ENCODE measurements at places on chromosomes 3 and 15.

DNA sequence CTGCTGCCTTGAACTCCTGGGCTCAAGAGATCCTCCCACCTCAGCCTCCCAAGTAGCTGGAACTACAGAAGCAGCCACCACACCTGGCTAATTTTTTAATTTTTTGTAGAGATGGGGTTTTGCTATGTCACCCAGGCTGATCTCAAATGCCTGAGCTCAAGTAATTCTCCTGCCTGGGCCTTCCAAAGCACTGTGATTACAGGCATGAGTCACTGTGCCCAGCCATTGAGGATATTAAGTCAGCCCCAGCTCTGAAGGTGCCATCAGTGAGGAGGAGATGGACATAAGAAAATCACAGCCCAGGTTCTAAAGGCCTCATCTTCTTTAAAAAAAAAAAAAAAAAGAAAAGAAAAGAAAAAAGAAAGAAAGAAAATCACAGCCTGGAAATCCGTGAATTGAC, 26.6 kb upstream of the PSTPIP1 start:
- DNase-seq = no peak

- DNase-seq = no peak
Measured at GRCh38 chr15:89948796-89949195, 36.0 kb upstream of the ARPIN start.

DNA sequence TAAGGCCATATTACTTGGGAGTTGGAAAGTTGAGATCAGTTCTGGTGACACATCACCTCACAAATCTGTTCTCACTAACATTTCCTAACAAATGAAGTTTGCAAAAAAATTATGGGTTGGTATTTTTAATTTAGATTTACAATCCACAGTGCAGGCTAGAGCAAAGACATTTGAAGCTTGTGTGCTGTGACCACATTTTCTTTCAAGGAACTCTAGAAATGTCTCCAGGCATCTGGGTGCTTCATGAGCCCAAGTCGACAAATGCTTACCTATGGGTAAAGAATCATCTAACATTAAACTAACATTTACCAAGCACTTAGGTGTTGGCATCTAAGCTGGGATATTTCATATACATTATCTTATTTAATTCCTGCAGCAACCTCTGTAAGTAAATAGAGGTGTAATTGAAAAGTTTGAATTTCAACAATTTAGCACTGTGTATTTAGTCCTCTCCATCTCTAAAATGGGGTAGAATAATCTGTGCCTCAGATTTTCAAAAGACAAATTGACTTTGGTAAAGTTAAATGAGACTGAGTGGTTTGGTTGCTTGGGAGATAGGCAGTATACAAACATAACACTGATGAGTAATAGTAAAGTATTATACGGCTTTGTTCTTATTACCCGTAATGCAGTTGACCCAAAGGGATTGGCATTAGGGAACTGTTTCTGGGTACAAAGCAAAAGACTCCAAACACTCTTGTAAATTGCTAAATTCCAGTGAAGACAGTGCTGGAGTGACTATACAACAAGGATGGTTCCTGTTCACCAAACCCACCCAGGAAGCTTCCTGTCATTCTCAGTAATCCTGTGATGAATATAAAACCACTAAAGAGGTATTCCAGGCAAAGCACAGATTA, 162.5 kb downstream of the TPRG1 start:
- no peak for DNase-seq

GRCh38 chr3:4825436-4826236, 153.6 kb upstream of the BHLHE40 start:
- DNase-seq = no peak

GRCh38 chr3:187698499-187699399, 3.6 kb downstream of the RTP2 start:
- DNase-seq = peak; percentile 17

- DNase-seq = no peak
Measured at GRCh38 chr3:157841029-157841428, 265.2 kb downstream of the SHOX2 start.

- no peak for DNase-seq
Measured at GRCh38 chr15:39784638-39785037, 2.0 kb upstream of the FSIP1 start.

DNA sequence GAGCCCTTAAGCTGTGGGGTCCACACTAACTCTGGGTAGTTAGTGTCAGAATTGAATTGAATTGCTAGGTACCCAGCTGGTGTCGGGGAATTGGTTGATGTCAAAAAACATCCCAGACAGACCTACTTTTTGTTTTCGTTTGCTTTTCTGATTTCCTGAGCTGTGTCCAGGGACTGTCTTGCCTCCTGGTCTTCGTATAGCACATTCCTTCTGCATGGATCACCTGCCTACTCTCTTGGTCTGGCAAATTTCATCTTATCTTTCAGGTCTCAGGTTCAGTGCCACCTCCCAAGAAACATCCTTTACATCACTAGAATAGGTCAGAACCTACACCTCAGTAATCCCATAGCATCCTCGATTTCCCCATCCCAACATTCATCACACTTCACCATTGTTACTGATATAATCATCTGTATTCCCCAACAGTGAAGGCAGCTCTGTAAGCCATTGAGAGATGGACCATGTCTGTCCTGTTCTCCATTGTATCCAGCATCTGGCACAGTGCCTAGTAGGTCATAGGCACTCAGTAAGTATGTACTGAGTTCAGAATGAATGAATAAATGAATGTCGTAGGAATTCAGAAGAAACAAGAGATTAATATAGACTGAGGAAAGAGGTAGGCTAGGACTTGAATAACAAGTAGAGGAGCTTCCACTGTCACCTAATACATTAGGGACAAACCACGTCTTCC, 81.2 kb downstream of the ANP32A start:
- DNase-seq = no peak

- no peak for DNase-seq
Measured at GRCh38 chr15:94387849-94388441, 156.6 kb downstream of the MCTP2 start.

DNA sequence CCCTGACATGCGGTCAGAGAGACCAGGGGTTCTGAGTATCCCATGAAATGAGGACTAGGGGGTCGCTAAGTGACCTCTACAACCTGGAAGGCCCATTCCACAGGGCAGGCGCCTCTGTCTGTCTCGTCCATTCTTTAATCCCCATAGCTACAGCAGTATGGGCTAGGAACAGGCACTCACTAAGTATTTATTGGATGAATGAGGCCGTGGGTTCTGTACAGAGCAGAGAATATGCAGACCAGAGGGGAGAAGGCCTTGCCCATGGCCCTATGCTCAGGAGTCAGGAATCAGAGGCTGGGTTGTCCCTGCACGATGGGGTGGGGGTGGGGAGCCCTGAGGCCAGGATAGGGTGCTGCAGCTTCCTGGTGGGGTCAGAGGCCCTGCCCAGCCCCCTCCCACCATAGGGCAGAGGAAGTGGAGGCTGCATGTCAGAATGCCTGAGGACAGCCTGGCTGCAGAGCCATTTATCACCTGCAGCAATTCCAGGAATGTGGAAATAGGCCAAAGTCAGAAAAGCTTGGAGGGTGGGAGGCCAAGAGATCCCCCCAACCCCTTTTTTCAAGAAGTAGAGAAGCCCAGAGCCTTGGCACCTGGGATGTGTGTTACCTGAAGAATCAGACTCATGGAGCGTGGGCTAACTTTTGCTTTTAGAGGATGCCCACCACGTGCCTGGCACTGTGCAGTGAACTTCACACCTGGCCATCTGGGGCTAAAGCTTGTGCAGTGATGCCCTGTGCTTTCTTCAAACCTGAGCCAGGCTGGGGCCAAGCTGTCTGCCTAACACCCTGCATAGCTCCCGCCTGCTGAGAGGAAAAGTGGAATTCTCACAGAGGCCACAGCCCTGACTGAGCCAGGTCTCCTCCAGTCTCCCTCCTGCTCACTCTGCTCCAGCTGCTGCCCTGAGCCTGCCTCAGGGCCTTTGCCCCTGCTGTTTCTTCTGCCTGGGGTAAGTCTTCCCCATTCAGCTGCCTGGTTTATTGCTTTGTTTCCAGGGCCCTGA, 109.4 kb downstream of the WNT7A start:
- DNase-seq = no peak

- no peak for DNase-seq
Measured at GRCh38 chr3:16145176-16145575, 29.3 kb upstream of the GALNT15 start.

- no peak for DNase-seq
Measured at GRCh38 chr3:113070681-113071113, 79.9 kb downstream of the GTPBP8 start.
